NCI-H774 (cell line): ENCODE measurements at places on chromosomes 3 and 15.

- DNase-seq: no peak
Observed at GRCh38 chr3:17136136-17136721, 251.5 kb downstream of the PLCL2 start.

DNA sequence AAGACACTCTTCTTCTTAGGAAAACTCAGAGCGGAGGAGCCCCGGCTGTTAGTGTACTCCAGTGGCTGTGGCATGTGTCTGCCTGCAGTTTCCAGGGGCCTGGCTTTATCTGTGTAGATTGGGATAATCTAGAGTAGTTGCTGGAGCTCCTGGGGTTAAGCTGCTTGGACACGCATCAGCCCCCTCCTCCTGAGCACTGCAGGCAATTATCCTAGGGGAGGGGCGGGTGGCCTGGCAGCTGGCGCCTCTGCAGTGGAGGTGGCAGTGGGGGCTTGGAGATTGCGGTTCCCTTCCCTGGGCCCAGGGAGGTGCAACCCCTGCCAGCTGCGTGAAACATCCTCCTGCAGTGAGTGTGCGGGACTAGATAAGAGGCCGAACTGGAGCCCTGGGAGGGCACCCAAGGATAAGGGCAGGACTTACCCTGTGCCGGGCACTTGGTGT is 68.2 kb downstream of the EFCAB12 start:
- DNase-seq: no peak

DNA sequence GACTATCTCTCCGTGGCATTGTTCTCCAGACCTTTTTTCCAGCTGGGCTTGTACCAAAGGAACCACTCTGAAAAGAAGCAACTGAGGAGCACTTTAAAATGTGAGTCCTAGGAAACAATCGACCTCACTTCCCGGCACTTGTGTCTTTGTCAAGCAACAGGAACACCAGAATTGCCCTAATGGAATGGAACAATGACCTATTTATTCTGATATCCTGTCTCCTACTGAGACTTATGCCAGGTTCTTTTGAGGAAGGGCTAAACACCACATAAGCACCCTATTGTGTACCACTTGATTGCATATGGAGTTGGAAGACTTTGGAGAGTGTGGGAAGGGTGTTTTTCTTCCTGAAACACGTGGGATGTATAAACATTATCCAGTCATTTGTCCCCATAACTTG is 56.8 kb upstream of the TGFBR2 start:
- DNase-seq: no peak

DNA sequence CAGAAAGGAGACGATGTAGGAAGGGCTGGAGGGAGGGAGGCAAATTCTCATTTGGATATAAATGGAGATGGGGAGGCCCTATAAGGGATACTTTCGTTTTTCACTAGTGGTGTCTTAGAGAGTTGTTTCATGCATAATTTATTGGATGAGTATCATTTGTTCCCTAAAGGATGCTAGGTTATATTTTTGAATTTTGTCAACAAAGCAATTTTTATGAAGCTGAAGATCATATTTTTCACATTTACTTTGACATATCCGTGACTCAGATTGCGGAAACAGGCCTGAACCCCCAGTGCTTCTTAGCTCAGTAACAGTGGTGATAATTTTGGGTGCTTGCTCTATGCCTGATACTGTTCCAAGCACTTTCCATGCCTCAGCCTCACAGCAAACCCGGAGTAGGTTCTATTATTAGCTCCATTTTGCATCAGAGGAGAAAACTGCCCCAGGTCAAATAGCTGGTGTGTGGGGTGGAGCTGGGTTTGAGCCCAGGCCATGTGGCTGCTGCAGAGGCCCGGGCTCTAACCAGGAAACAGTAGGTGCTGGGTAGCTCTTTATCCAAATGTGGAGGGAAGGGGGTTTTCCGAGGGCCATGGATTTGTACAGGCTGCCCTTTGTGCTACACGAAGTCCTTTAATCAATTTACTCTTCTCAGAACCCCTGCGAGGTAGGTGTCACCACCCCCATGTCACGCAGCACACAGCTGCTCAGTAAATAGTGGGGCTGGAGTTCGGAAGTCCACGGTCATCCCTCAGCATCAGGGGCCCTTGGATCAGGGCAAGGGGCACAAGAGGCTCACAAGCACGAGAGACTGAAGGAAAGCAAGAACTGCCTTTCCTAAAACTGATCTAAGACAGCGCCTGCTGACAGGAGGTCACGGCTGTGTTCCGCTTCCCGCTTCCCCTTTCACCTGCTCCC is 99.1 kb downstream of the SLC49A4 start:
- DNase-seq: no peak

DNA sequence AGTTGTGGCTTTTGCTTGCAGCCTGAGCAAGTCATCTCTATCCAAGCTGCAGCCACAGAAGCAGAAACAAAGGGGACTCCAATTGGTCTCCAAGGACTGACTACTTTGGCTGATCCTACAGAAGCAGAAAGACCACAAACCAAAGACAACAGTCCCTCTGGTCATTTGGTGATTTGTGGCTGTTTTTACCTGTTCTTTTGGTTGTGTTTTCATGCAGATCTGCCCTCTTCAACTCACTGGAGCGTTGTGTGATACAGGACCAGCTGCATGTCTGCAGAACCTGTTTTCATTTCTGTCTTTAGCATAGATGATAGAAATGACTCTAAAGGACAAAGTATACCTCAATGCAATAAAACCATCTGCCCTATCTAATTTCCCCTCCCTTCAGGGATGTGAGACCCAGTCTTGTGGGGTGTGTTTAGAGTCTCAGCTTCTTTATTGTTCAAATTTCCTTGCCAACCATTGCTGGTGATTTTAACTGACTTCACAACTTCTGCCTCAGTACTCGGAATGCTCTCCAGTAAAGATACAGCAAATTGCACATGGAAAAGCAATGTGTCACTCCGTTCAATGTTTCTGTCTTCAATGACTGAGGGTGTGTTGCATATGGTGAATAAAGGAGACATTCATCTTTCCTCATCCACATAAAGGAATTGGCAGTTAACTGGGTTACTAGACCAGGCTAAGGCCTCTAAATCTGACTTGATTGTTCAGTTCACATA is 48.9 kb upstream of the SLC7A14 start:
- no peak for DNase-seq
